Lung microvascular endothelial cell (primary cell): ENCODE measurements at places on chromosomes 6 and 20. TPM values are rescaled to one million over a fixed set of nuclear protein-coding genes. Genes with fewer than 3 reads are reported as not detected.
A peak's percentile ranks its signal among the peaks of the same experiment; 100 is the strongest.

RIMS4 gene
- total RNA-seq = under 0.01 TPM in 1 of 2 replicates, not detected in the other

TSBP1 gene
- total RNA-seq = not detected in 2 replicates

DNA sequence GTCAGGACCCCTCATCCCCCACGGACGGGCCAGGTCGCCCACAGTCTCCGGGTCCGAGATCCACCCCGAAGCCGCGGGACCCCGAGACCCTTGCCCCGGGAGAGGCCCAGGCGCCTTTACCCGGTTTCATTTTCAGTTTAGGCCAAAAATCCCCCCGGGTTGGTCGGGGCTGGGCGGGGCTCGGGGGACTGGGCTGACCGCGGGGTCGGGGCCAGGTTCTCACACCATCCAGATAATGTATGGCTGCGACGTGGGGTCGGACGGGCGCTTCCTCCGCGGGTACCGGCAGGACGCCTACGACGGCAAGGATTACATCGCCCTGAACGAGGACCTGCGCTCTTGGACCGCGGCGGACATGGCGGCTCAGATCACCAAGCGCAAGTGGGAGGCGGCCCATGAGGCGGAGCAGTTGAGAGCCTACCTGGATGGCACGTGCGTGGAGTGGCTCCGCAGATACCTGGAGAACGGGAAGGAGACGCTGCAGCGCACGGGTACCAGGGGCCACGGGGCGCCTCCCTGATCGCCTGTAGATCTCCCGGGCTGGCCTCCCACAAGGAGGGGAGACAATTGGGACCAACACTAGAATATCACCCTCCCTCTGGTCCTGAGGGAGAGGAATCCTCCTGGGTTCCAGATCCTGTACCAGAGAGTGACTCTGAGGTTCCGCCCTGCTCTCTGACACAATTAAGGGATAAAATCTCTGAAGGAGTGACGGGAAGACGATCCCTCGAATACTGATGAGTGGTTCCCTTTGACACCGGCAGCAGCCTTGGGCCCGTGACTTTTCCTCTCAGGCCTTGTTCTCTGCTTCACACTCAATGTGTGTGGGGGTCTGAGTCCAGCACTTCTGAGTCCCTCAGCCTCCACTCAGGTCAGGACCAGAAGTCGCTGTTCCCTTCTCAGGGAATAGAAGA is 978 bp downstream of the HLA-A start:
- DNase-seq = peak; percentile 12

GRCh38 chr20:32877507-32877906 is 18.8 kb downstream of the EFCAB8 start:
- DNase-seq = no peak
